Hematopoietic multipotent progenitor cell treated with erythropoietin and hydrocortisone succinate and interleukin-3 and kit ligand, for 15 days (in vitro differentiated cells): ENCODE measurements at places on chromosomes 1 and 21.
A peak's percentile ranks its signal among the peaks of the same experiment; 100 is the strongest.

DNA sequence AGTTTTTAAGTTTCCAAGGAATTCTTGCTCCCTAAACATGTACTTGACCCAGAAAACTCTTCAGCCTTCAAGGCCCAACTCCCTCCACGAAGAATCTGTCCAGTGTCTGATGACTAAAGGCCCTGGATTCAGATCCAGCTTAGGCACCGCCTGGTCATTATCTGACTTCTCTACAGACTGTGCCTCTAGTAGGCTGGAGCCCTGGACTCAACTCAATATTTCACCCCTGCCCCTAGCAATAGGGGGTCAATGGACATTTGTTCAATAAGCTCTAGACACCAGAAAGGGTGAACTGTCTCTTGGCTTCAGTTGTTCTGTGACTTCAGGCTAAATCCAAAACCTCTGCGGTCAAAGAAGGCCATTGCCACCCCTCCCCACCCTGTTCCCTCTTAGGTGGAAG is 34.5 kb downstream of the NUAK2 start:
- no peak for DNase-seq

- no peak for DNase-seq
These were observed 11.5 kb upstream of the RGS1 start for GRCh38 chr1:192564099-192564498.

- DNase-seq, result no peak
These were observed 29.5 kb downstream of the DRAM2 start for GRCh38 chr1:111110197-111110899.

- DNase-seq, result no peak
These were observed 112.7 kb upstream of the COA6 start for GRCh38 chr1:234260578-234260977.

DNA sequence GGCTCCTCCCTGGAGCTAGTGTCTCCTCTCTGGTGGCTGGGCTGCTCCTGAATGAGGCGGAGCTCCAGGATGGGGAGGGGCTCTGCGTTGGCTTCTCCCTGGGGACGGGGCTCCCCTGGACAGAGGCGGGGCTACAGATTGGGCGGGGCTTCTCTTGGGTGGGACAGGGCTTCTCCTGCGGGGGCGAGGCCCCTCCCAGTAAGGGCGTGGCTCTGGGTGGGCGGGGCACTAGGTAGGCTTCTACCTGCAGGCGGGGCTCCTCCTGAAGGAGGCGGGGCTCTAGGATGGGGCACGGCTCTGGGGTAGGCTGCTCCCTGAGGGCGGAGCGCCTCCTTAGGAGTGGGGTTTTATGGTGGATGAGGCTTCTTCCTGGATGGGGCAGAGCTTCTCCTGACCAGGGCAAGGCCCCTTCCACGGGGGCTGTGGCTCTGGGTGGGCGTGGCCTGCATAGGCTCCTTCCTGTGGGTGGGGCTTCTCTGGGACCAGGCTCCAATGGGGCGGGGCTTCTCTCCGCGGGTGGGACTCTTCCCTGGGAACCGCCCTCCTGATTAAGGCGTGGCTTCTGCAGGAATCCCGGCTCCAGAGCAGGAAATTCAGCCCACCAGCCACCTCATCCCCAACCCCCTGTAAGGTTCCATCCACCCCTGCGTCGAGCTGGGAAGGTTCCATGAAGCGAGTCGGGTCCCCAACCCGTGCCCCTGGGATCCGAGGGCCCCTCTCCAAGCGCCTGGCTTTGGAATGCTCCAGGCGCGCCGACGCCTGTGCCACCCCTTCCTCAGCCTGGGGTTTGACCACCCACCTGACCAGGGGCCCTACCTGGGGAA is 22.7 kb upstream of the ARF1 start:
- peak; percentile 47 for DNase-seq

- DNase-seq, result no peak
These were observed 1093.2 kb downstream of the ADGRL2 start for GRCh38 chr1:82893712-82894470.

DNA sequence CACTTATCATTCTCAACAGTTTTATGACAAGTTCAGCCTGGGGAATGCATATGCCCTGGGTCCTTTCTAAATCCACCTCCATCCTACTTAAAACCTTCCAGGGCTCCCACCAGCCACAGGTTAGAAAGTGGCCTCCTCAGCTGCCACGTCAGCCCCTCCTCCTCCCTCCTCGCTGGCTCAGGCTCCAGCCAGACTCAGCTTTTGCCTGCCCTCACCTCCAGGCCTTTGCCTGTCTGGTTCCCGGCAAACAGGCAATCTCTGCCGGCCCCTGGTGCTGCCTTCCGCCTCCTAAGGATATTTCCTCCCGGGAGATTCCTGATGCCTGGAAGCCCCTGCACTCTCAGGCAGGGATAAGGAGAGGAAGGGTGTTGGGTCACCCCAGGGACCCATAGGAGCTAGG is 9.5 kb downstream of the RHBG start:
- no peak for DNase-seq

DNA sequence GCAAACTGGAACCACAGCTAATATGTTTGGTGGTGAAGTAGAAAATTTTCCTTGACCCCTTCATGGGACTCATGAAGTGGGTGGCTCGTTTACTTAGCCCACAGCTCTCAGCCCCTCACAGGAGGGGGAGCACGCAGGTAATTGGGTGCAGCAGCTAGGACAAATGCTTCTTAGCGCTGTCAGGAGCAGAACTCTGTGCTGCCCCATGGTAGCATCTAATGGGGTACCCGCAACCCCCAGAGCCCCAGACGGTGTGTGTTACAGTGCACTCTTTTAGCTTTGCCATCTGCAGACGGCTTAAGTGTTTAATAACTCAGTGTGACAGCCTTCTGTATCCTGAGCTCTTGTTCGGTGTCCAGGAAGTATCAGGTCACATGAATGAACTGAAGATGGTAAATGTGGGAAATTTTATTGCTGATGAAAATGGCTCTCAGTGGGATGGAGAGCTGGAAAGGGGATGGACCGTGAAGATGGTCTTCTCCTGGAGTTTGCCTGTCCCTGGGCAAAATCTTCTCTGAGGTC is 189.6 kb upstream of the ZRANB2 start:
- no peak for DNase-seq

DNA sequence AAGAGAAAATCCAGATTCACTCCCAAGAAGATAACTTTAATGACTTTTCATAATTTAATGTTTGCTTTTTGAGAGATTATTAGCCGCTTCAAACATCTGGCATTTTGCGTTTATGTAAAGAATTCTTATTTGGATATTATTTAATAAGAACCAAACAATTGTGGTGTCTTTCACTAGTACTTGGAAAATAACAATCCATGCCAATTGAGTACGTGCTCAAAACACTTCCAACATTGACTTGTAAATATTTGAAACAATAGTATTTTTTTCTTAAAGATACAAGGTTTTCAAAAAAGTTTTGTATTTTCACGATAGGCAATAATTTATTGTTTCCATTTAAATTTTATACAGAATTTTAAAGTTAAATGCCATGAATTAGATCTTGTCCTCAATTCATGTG is 498.7 kb downstream of the AMY1C start:
- no peak for DNase-seq

DNA sequence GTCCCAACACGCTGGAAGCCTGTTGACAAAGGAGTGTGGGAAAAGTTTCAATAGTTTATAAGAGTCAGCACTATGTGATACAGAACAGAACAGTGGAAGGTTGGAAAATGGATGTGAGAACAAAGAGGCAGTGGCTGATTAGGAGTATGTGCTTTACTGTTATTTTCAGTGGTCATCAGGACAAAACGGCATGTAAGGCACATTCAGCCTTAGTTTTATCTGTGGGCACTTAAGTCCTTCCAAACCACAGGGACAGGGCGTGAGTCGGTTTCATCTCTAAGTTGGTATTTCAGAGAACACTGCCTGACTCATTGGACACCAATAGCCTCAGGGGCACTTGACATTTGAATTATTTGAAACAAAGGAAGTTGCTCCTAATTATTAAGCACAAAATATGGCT is 306.9 kb downstream of the ASTN1 start:
- DNase-seq, result no peak

DNA sequence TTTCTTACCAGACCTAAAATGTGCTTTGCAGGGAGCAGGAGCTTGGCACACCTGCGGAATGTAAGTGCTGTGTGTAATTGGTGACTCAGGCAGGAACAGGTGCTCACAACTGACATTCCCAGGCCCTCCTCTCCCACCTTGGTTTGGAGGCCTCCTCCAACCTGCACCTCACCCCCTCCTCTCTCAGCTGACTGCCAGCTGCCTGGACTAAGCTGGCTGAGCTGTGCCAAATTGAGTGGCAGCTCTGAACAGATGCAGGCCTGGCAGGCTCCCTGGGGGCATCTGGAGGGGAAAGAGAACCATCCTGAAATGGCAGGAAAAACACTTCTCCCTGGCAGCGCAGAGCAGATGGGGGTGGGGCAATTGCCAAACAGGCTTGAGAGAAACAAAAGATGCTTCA is 91.7 kb upstream of the PGBD5 start:
- no peak for DNase-seq

DNA sequence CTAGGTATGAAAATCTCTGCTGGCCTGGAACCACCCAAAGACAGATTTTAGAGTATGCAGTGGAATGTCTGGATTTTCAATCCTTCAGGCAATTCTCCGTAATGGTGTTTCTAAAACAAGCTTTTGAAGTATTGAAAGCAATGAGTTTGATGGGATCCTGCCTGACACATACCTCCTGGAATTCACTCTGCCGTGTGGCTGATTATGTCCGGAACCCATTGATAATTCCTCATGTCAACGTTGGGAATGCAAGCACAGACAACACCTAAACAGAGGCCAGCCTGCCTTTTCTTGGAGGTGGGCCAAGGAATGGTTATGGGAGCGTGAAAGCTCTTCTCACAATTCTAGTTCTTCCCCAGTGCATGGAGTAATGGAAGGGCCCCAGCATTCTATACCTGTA is 168.9 kb upstream of the HMCN1 start:
- DNase-seq, result no peak

GRCh38 chr1:9212735-9213134 is 21.8 kb upstream of the H6PD start:
- DNase-seq, result no peak

DNA sequence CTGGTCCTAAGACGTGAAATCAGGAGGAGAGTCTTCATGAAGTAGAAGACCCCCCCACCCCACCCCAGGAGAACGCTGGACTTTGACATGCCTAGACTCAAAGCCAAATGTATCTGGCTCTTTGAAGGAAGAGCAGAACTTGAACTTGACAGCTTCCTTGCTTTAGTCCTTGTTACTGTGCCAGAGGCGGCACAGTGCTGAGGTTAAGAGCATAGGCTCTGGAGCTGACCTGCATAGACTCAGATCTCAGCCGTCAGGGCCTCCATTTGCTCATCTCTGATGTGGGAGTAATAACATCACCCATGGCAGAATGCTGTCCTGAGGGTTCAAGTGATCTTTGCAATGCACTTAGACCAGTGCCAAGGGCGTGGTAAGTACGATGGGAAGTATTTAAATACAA is 39.0 kb downstream of the COL6A1 start:
- DNase-seq, result no peak

DNA sequence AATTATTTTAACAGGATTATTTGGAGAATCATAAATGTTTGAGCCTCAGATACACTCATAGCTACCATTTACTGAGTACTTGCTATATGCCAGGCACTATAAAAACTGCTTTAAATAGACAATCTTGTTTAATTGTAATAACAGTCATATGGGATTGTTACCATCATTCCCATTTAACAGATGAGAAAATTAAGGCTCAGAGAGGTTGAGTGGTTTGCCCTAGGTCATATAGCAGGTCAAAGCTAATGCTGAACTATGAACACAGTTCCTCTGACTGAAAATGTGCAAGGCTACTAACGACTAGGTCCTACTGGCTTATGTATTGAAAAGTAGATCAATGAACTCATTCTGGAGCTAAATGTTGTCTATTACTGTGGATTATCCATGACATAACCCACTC is 63.4 kb downstream of the DDR2 start:
- DNase-seq, result no peak

GRCh38 chr1:155888481-155888880 is 22.7 kb downstream of the RIT1 start:
- no peak for DNase-seq

DNA sequence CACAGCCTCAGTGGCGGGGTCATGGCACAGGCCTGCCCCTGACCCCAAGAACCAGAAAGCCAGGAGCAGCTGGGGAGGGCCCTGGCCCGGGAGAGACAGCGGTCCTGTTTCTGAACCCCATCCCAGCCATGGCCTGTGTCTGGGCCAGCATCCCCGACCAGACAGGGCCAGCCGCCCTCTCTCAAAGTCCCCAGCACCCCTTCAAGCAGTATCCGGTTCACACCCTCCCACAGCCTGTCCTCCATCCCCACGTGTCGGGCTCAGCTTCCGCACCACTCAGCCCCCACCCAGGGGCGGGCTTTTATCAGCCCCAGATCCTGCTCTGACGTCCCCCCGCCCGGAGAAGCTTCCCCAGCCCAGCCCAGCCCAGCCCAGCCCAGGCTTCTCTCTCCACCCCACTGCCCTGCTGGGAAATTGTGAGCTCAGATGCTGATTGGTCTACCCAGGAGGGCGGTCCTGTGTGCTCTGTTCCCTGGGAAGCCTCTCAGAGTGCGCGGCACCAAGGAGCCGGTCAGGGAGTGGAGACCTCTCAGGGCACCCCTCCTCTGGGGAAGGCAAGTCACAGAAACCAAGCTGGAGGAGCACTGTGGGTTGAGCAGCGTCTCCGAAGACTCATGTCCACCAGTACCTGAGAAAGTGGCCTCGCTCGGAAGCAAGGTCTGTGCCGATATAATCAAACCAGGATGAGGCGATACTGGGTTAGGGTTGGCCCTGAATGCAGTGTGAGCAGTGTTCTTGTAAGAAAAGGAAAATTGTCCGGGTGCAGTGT is 4.7 kb upstream of the FAAP20 start:
- DNase-seq, result peak; percentile 77

DNA sequence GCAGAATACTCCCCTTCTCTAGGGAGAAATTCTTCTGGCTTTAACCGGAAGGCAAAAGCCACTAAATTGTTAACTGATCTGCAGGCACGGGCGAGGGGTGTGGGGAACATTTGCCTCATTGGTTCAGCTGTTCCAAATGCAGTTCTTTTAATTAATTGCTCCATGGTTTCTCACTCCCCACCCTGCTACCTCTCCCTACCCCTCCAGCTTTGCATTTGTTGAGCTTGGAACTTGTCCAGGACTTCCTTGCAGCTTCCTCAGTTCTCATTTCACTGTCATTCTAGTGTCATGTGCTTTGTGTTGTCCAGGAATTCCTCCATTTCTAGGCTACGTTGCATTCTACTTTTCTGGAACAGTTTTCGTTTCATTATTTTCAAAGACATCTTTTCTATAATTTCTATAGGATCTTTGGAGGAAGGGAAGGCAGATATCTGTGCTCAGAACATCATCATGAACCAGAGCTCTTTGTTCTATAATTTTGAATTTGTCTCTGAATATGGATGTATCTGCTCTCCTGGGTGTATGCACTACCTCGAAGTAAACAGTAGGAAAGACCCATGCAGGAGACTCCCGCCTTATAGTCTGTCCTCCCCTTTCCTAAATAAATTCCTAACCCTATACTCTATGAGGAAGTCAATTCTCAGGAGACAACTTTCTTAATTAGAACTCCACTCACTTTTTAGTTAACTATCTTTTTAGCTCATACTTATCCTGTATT is 132.4 kb upstream of the LMO4 start:
- DNase-seq, result no peak
